ENCODE measurements at places on chromosomes 6 and 20.

DNA sequence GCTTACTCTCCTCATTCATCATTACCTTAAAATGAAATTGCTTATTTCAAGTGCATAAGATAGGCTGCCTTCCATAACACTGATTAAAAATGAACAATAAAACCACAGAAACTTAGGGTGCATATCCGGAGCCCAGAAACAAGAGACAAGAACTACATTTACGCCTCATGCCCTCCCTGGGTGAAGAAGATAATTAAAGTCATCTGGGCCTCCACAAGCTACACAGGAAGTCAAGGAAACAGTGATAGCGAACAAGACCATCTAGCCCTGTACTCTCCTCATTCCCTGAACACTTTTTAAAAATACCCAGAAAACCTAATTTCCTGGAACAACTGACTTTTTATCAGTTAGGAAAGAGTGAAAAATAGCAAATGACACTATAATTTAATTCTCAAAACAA, 6.3 kb downstream of the SOD2 start:
- no peak for DNase-seq

DNA sequence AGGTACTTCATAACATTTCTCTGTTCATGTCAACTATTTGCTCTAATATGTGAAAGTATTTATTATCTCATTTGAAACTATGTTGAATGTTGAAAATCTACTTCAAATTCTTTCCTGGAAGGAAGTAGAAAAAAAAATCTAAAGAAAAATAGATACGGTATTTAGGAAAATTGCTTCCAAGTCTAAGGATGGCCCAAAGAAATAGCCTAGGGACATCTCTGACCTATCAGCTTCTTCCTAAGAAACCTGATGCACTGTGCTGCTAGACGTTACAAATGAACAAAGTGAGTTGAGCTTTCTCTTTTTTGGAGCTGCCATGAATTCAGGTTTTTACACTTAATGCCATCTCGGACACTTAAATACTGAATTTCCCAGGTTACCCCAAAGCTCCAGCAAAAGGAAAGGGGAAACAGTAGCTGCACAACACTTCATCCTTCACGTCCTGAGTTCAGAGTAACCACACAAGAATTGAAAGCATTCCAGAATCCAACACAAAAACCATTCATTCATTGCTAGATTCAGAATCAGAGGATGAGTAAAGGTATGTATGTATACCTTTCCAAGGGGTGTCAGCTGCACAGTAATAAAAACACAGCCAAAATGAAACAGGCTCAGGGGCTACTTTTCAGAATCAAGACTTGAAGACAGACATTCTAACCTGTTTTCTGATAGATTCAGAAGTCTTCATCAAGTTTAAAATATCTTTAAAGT, 7.9 kb downstream of the RMND1 start:
- no peak for DNase-seq

DNA sequence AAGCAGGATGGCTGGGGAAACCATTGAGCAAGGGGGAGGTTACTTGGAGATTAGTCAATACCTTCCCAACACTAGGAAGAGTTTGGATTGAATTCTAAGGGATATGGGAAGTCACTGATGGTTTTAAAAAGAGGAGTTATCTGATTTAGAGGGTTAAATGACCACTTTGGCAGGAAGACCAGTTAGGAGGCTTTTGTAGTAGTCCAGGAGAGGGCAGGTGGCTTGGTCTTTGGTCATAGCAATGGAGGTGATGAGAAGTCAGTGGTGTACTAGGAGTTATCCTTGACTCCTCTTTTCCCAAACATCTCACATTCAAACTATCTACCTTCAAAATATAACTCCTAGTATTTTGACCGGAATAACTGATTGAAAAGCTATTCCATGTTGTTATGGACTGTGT, 644.1 kb downstream of the UTRN start:
- DNase-seq: no peak

DNA sequence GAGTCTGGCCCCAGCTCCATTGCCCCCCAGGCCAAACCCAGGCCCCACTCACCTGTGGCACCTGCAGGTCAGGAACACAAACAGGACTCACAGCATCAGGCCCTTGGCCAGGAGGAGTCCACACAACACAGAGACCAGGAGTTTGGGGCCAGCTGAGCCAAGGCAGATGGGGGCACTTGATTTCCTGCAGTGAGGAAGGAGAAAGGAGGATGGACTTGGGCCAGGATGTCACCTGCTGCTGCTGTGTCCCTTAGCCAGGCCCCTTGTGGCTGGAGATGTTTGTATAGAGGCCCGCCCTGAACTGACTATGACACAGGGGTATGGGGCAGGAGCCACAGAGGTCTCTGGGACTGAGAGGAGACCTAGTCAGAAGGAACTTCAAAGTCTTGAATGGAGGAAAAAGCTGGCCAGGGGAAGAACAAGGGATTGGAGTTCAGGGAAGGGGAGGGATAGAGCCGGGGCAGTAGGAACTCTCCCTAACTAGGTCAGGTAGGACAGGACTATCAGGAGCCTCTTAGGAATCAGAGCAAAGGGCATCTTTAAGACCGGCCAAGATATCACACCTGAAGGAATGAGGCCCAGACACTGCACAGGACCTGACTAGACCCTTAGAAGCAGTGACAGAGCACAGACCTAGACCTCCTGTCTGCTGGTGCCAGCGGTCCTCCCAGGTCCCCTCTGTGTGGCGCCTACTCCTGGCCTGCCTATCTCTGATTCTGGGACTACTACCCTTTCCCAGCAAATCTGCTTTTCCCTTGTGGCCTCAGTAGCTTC, 8.8 kb upstream of the TREML2 start:
- no peak for DNase-seq

GRCh38 chr6:47701363-47701762, 3.0 kb downstream of the ADGRF4 start:
- no peak for DNase-seq

All from activated CD4-positive, alpha-beta T cell treated with anti-CD3 and anti-CD28 coated beads for 48 hours (primary cell).